Ovary (tissue), 10 donors: ENCODE measurements at places on chromosomes 3 and 15. TPM values are rescaled to one million over a fixed set of nuclear protein-coding genes. Genes with fewer than 3 reads are reported as not detected.

GRCh38 chr15:50767332-50767861 lies 1.9 kb upstream of the SPPL2A start:
- H3K27ac ChIP-seq, result no peak overlapping the region
- H3K27me3 ChIP-seq, result no peaks in the 10 kb centered on the region
- H3K4me1 ChIP-seq, result peaks cover 2% of the 10 kb centered on the region
- DNase-seq, result no peak

DNA sequence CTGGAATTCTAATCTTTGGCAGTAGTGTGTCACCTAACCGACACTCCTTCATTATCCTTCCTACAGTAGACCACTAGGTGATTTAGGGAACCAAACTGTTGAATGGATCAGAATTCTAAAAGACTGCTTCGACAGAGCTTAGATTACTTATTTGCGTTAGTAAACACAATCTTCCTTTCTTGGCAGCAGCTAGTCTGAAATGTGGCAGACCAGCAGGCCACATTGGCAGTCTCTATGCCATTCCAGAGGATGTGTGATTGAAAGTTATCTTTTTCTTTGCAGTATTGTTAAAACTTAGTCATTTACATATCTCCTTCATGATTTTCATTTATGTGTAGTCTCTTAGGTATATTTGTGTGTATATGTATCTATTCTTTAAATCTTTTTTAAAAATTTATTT lies 23.6 kb downstream of the MBNL1 start:
- no peak for DNase-seq
- no peak overlapping the region for H3K27ac ChIP-seq
- H3K36me3 ChIP-seq, result no peaks in the 10 kb centered on the region
- H3K4me3 ChIP-seq, result no peak overlapping the region
- peaks cover 7% of the 10 kb centered on the region for H3K4me1 ChIP-seq

DNA sequence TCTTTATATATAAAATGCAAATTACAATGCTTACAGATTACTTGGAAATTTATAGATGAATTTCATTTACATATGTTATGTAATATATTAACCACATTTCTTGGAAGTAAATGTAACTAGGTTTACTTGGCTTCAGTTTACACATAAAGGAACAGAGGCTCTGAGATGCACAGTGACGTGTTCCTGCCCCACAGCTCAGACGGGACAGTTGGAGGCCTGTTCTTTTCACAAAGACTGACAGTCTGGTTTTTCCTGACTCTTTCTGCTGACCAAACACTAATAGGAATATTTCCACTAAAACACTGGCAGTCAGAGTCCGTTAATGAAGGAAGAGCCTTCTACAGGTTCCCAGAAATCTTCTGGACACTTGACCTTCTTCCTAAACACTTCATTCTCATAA lies 336.1 kb downstream of the MFSD1 start:
- no peaks in the 10 kb centered on the region for H3K27me3 ChIP-seq
- DNase-seq, result no peak
- H3K4me1 ChIP-seq, result no peaks in the 10 kb centered on the region
- H3K36me3 ChIP-seq, result no peaks in the 10 kb centered on the region
- H3K27ac ChIP-seq, result no peak overlapping the region

- no peak for DNase-seq
- H3K4me1 ChIP-seq, result no peaks in the 10 kb centered on the region
- no peaks in the 10 kb centered on the region for H3K36me3 ChIP-seq
Measured at GRCh38 chr15:42175671-42176070, 19.2 kb upstream of the PLA2G4F start.

- peak overlapping the region; percentile 84 for H3K27ac ChIP-seq
- peak; percentile 92 for DNase-seq
- H3K27me3 ChIP-seq, result no peaks in the 10 kb centered on the region
- peak overlapping the region; percentile 26 for H3K4me3 ChIP-seq
- H3K4me1 ChIP-seq, result peaks cover 27% of the 10 kb centered on the region
- H3K36me3 ChIP-seq, result no peaks in the 10 kb centered on the region
Measured at GRCh38 chr15:40340038-40340739, 550 bp downstream of the CCDC9B start.

DNA sequence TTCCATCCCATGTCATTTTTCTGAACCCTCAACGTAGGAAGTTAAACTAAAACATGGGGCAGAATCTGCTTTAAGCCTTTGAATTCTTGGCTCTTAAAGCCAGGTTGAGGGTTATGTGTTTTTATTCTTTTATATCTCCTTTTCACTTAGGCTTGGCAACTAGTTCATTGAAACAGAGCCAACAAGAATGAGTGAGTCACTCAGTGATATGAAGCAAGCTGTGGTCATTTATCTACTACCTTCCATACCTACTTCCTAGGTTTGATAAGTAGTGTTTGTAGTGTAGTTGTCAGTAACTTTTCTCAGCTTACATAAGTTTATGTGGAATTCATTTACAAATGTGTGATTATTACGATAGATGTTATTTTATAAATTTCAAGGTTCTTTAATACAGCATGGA lies 67.4 kb downstream of the SNRPN start:
- H3K27me3 ChIP-seq, result no peaks in the 10 kb centered on the region
- no peak for DNase-seq
- H3K4me1 ChIP-seq, result no peaks in the 10 kb centered on the region
- no peaks in the 10 kb centered on the region for H3K36me3 ChIP-seq

DNA sequence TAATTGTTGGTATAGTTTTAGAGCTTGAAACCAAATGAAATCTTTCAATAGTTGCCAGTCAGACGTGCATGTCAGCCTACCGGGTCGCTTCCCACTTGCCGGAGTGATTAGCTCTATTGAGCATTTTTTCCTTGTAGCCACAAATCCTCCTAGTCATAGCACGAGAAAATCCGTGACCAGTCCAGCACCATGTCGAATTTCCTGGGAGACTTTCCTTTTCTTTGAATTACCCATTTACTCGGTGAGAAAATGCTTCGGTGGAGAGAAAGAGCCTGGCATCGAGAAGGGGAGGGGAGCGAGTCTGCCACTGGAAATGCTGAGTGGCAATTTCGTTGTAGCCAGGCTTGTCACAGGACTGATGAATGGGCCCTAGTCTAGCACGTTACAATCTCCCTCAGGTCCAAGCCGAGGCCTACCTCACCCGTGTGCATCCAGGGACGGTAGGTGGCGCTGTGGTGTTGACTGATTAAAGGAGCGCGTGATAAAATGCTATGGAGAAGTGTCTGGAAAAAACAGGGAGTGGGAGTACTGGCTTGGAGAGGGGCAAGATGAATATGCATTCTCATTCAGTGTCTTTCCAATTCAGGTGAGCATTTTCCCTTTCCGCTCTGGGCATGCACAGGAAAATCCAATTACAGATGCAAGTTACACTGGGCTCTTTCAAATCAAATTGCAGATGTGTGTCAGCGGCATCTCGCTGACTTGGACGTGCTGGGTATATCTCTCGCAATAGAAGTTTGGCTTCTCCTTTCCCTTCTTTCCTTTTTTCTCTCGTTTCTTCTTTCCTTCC lies 238.8 kb downstream of the EDEM1 start:
- no peak overlapping the region for H3K4me3 ChIP-seq
- H3K27me3 ChIP-seq, result no peaks in the 10 kb centered on the region
- no peaks in the 10 kb centered on the region for H3K36me3 ChIP-seq
- H3K4me1 ChIP-seq, result no peaks in the 10 kb centered on the region
- H3K27ac ChIP-seq, result no peak overlapping the region
- peak; percentile 60 for DNase-seq

DNA sequence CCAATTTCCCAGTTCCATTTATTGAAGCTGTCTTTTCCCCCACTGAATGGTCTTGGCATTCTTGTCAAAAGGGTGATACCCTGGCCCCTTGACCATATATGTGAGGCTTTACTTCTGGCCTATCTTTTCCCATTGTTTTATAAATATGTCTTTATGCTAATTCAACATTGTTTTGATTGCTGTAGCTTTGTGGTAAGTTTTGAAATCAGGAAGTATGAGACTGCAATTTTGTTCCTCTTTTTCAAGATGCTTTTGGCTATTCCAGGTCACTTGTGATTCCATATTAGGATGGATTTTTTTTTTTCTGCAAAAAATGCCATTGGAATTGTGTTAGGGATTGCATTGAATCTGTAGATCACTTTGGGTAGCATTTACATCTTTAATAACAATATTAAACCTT lies 141.2 kb upstream of the MANF start:
- no peaks in the 10 kb centered on the region for H3K36me3 ChIP-seq
- no peak overlapping the region for H3K4me3 ChIP-seq
- no peak for DNase-seq
- no peak overlapping the region for H3K27ac ChIP-seq

- H3K4me3 ChIP-seq, result no peak overlapping the region
- H3K27ac ChIP-seq, result no peak overlapping the region
- no peaks in the 10 kb centered on the region for H3K4me1 ChIP-seq
- no peak for DNase-seq
- H3K36me3 ChIP-seq, result no peaks in the 10 kb centered on the region
- no peaks in the 10 kb centered on the region for H3K27me3 ChIP-seq
Measured at GRCh38 chr3:65702202-65702601, 336.5 kb downstream of the MAGI1 start.

- H3K27ac ChIP-seq, result no peak overlapping the region
- peaks cover 17% of the 10 kb centered on the region for H3K4me1 ChIP-seq
- no peaks in the 10 kb centered on the region for H3K36me3 ChIP-seq
- DNase-seq, result no peak
Measured at GRCh38 chr15:89675606-89676005, 3.6 kb downstream of the PLIN1 start.

DNA sequence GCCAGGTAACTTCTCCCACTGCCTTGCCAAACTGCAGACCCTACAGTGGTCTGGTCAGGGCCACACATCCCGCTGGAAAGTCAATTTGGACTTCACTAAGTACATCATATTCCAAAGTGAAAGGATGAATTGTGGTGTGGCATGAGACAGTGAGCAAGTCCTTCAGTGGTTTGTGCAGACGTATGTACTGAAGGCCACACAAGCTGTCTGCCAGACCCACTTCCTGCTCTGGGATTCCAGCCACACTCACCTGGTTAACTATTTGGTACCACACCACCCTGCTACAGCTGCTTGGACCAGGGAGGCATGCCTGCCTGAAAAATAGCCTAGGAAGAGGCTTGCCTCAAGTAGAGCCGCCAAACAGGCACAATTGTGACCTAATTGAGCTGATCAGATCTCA lies 94.1 kb upstream of the STRIT1 start:
- no peak overlapping the region for H3K27ac ChIP-seq
- H3K4me3 ChIP-seq, result no peak overlapping the region
- H3K4me1 ChIP-seq, result no peaks in the 10 kb centered on the region
- H3K27me3 ChIP-seq, result no peaks in the 10 kb centered on the region
- no peak for DNase-seq

DNA sequence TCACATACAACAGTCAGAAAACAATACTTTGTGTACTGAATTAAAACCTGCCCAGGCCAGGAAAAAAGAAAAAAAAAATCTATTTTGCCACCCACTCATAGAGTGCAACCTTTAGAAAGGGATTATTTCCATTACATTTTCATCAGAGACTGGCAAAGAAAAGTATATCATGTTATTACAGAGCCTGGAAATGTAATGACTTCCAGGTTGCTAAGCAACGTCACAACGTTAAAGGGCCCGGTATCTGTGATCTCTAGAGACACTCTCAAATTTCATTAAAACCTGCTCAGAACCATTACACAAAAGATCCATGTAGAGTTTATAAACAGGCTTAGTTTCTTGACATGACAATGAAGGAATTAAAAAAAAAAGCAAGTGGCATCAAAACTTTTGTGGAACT lies 170.5 kb downstream of the CTNNB1 start:
- no peaks in the 10 kb centered on the region for H3K4me1 ChIP-seq
- no peaks in the 10 kb centered on the region for H3K36me3 ChIP-seq
- no peaks in the 10 kb centered on the region for H3K27me3 ChIP-seq
- no peak overlapping the region for H3K4me3 ChIP-seq
- H3K27ac ChIP-seq, result no peak overlapping the region

- no peaks in the 10 kb centered on the region for H3K27me3 ChIP-seq
- H3K4me1 ChIP-seq, result peaks cover 3% of the 10 kb centered on the region
- H3K27ac ChIP-seq, result no peak overlapping the region
- no peak overlapping the region for H3K4me3 ChIP-seq
Measured at GRCh38 chr3:13544293-13544831, 4.6 kb upstream of the FBLN2 start.

DNA sequence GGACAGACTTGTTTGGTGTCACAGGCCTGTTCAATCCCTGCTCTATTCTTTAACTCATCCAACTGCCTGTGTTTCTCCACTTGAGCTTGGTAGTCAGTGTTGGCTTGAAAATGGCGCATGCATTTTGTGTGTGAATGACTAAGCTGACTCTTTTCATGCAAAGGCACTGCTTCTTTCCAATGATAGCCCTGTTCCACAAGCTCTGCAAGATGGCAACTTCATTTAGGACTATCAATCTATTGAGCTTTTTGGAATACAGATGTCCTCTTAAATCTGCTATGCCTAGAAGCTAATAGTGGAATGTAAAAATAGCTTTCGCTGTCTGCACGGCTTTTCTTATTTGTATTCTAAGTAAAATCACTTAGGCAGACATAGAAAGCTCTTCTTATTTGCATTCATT lies 33.6 kb upstream of the SYNPR start:
- no peaks in the 10 kb centered on the region for H3K36me3 ChIP-seq
- no peaks in the 10 kb centered on the region for H3K4me1 ChIP-seq
- H3K27me3 ChIP-seq, result no peaks in the 10 kb centered on the region
- H3K4me3 ChIP-seq, result no peak overlapping the region
- no peak for DNase-seq

- H3K4me1 ChIP-seq, result no peaks in the 10 kb centered on the region
- no peaks in the 10 kb centered on the region for H3K36me3 ChIP-seq
- H3K4me3 ChIP-seq, result no peak overlapping the region
Measured at GRCh38 chr3:99407257-99407656, 231.1 kb upstream of the COL8A1 start.

- no peak for DNase-seq
- H3K27ac ChIP-seq, result no peak overlapping the region
- H3K4me1 ChIP-seq, result no peaks in the 10 kb centered on the region
Measured at GRCh38 chr3:70868561-70868960, 556.1 kb upstream of the MDFIC2 start.

DNA sequence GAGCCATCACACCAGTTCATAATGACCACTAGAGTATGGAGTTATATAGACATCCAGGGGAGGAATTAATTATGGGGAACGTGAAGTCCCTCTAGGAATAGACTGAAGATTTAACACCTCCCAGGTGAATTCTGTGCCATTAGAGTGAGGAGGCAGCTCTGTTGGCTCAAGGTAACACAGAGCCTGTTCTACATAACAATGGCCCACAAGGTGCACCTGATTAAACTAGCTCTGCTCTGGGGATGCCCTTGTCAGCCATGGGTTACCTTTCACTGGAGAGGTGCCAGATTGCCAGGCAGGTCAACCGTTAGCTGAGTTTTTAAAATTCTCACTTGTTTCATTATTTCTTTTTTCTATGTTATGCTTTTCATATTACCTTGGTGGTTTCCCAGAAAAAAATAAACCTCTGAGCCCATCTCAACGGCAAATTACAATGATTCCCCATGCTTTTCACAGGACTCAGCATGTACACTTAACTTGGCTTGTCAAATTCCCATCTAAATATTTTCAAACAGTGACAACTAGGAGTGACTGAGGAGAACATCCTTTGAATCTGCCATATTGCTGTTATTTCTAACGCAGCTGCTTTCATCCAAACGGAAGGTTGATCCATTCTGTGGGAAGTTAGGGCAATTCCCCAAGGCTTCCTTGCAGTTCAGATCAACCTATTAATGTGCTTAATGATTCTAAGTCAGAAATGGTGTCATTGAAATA lies 512.9 kb downstream of the MCTP2 start:
- no peak for DNase-seq
- no peaks in the 10 kb centered on the region for H3K4me1 ChIP-seq

GPR87 gene
- total RNA-seq, result not detected

SPATA12 gene
- total RNA-seq, result not detected

LINGO1 gene
- total RNA-seq, result 0.56 TPM

VIPR1 gene
- total RNA-seq, result 0.25 TPM

FANCD2OS gene
- not detected for total RNA-seq

AP3B2 gene
- total RNA-seq, result 3.3 TPM
